ENCODE measurements at places on chromosomes 12 and 14.

DNA sequence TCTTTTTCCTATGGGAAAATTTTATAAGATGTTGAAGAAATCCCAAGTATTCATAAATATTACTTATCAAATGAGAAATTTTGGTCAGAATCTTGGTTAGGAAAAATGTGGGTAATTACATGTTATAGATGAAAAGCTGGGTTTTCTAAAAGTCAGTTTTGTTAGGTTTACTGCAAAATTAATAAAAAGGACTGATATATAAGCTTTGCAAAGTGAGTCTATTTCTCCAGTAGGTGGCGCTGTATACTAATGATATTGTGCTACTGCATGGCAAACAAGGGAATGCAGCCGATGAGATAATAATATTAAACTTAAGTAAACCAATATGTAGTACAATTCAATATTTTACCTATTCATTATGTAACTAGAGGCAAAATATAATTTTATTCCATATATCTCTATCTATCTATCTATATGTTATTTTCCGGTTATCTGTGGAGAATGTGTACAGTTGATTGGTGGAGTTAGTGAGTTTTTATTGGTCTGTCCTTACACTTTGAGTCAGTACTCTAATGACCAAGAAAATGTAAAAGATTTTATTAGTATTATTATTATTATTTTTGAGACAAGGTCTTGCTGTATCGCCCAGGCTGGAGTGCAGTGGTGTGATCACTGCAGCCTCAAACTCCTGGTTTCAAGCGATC is 32.9 kb downstream of the MIPOL1 start:
- DNase-seq, result peak; percentile 18

- DNase-seq, result no peak
Measured at GRCh38 chr12:5017638-5018348, 25.9 kb upstream of the KCNA5 start.

GRCh38 chr14:100416081-100416680 is 93.0 kb downstream of the SLC25A47 start:
- no peak for DNase-seq

GRCh38 chr14:24337144-24337823 is 2.4 kb upstream of the ADCY4 start:
- DNase-seq, result no peak

DNA sequence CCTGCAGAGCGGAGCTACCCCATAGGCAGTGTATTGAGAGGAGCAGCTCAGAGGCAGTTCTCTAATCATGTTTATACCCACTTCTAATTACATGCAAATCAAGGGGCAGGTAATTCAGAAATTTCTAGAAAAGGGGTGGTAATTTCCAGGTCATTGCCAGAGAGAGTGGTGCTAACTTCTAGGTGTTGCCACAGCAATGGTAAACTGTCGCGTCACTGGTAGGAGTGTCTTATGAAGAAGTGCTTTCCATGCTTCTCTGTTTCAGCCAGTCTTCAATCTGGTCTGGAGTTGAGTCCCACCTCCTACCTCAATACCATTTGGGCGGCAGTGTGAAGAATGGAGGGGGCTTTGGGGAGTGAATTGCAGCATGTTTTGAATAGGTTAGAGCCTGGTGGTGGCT is 8.5 kb upstream of the AMN1 start:
- no peak for DNase-seq

GRCh38 chr12:78088391-78088832 is 257.7 kb downstream of the NAV3 start:
- DNase-seq, result no peak

DNA sequence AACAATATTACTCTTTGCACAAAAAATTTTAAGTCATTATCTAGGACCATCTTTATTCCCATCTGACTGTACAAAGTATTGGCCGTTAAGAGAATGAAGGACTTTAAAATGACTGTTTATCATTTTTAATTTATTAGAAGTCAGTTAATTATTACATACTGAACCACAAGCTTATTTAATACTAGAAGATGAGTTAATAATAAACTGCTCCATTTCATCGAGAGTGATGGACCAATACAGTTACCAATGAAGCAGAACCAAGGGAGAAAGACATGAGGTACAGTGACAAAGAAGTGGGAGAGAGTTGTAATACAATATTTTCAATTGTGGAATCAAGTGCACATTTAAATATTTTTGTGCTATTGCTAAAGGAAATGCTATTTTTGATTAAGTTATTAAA is 83.3 kb downstream of the PTPRO start:
- DNase-seq, result no peak

- no peak for DNase-seq
Measured at GRCh38 chr14:22588526-22589095, 413 bp downstream of the DAD1 start.

DNA sequence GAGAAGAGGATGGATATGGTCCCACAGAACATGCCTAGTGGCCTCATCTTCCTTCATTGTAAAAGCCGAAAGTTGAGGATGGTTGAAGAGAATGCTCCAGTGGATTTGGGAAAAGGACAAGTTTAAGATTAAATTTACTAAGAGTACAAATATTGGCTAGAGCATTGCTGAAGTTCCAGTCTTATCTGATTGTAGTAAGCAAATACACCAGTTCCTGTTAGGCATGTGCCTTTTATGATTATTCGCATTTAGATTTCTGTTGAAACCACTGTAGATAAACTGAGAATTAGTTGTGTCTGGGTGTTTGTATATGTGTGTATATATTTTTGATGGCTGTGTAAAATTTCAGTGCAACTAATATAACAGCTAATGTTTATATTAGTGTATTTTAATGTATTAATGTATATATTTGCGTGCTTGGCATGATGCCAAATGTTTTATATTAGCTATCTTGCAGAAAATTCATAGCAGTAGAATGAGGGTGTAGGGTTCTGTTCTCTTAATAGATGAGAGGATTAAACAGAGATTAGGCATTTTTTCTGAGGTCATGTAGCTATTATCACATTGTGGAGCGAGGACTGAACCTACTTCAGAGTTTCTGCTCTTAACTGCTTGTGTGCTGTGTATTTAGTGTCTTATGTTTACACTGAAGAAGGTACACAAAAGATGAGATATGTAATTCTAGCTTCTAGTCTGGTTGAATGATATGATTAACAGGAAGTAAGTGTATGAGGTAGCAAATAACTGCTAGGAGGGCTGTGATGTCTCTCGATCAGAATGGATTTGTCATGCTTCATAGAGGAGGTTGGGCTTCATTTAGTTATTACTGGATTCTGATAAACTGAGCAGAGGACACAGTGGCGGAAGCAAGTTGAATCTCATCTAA is 21.1 kb downstream of the FKBP3 start:
- DNase-seq, result no peak

DNA sequence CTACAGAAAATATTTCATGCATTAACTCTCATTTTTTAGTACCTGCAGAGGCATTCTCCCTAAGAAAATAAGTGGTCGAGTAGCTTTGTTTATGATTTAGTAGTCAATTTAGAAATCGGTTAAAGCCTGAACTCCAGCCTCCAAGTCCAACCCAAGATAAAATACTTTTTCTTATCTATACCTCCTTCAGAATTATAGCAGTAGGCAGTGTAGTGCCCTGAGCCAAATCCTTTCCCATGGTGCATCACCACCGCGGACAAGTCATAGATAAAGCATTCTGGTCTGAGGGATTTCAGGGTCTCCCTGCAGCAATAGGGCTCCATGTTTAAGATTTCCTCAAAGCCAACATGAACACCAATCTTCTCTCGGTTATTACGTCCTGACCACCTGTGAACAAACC is 30.5 kb downstream of the USP44 start:
- DNase-seq, result no peak

DNA sequence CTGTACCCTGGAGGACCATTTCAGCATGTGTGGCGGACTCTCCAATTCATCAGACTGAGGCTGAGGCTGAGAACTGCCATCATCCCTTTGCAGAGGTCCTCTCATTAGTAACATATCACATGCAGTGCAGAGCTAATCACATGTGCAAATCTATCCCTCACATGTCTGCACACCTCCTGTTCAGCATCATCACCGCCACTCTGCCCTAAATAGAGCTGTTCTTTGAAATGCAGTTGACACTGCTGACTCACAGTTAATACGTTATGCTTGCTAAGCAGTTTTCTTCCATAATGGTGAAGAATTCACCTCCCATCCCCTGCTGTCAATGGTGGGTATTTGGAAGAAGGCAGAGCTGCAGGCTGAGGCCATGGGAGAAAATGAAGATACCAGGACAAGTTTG is 85.0 kb upstream of the ANO2 start:
- DNase-seq, result no peak

- DNase-seq, result no peak
Measured at GRCh38 chr12:98371419-98371818, 144.0 kb upstream of the TMPO start.

DNA sequence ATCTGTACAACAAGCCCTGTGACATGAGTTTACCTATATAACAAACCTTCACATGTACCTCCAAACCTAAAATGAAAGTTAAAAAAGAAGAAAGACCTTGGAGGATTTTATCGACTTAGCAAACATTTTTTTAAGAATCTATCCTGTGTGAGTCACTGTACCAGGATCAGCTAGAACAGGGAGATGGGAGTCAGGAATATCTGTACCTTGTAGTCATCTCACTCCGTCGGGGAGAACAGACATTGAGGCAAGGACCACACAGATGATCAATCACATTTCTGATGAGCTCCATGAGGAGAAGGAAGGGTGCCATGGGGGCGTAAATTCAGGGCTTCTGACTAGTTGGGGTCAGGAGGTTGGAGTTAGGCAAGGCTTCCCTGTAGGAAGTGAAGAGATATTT is 310.6 kb downstream of the VRK1 start:
- DNase-seq, result no peak

DNA sequence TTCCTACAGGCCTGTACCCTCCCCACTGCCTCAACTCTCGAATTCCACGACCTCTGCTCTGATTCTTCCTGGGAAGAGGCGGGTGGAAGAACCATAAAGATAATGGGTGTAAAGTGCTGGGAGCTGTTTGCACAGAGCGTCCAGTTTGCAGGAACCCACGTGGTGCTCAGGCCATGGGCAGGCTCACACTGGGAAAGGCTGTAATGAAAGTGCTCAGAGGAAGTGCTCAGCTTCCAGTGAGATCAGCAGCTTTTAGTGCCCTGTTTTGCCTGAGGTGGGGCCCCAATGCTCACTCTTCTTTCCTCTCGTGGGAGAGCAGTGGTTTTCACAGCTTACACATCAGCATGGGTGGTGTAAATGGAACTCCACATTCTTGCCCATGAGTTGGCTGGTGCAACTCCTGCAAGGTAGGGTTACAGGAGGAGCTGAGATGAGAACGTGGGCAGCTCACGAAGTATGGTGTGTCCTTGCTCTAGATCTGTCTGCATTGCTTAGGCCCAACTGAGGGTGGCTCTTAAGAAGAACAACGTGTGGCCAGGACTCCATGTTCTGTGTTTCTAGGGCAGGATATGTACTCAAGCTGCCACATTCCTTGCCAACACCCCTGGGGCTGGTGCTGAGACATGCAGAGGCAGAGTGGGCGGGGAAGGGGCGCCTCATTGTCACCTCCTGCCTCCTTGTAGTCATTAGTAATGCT is 2.9 kb downstream of the TMEM63C start:
- DNase-seq, result no peak

DNA sequence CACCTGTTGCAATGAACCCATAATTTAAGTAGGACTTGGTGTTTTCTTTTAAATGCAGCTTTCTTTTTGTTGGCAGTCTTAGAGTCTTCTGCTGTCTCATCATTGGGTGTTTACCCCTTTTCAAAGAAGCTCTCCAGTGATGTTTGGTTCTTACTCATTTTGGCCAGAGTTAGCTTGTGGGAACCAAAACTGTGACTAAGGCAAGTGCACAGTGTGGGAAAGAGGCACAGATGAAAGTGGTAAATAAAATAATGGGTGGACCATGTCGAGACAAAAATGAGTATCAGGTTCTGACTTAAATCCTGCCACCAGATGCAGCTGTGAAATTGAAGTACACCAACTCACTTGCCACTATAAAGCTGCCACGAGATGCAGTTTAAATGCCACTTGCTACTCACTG is 615.4 kb upstream of the MIS18BP1 start:
- DNase-seq, result no peak

GRCh38 chr12:58415716-58416115 is 474.3 kb downstream of the ATP23 start:
- no peak for DNase-seq

DNA sequence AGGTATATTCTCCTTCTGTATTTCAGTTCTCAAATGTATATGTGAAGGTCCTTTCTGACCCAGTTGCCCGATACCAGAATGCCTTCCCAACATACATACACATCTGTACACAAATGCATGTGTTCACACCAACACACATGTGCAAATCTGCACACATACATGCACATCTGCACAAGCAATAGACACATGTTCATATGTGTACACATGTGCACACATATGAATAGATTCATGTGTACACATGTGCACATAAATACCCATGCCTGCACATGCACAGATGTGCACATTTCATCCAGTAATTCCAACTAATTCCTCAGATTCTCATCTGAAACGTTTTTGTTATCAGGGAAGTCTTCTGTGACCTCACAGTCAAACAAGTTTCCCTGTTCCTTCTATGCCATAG is 933.6 kb downstream of the NRXN3 start:
- no peak for DNase-seq

DNA sequence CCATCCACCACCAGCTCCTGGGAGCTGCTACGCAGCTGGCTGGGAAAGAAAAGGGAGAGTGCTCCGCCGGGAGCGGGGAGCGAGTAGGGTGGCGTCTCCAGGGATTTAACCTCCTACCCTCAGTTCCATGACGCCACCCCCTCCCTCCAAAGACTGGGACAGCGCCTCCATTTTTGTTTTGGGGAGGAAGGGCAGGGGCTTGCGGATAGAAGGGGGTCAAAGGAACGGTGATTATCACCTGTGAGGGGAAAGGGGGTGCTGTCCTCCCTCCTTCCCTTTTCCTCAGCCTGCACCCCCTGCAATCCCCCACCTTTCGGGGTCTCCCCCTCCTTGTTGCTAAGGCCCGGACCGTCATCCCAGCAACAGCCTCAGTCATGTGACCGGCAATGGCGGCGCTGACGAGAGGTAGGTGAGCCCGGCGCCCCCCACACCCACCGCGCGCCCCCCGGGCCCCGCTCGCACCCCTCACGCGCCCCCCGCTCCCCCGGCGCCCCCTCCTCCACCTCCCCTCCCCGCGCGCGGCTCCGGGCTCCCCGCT is at the start of gene DTX3:
DTX3 (plus strand) TSS at position 371 of the 538 bp plus-strand sequence. CDS start 1,694 bp downstream, outside the sequence.
- DNase-seq, result no peak

- no peak for DNase-seq
Measured at GRCh38 chr14:102939820-102940561, 17.5 kb downstream of the AMN start.

GRCh38 chr12:64780132-64780530 is 20.9 kb upstream of the GNS start:
- DNase-seq, result no peak

Data from nephron progenitor cell (in vitro differentiated cells).